ENCODE measurements at places on chromosomes 5 and 9.

DNA sequence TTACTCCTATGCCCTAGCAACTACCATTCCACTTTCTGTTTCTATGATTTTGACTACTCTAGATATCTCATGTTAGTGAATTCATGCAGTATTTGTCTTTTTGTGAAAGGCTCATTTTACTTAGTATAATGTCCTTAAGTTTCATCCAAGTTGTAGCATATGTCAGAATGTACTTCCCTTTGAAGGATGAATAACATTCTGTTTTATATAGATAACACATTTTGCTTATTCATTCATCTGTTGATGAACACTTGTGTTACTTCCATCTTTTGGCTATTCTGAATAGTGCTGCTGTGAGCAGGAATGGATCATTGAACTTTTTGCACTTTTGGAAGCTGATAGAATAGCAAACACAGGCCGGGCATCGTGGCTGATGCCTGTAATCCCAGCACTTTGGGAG lies 140.2 kb upstream of the MYO10 start:
- no peak for DNase-seq

DNA sequence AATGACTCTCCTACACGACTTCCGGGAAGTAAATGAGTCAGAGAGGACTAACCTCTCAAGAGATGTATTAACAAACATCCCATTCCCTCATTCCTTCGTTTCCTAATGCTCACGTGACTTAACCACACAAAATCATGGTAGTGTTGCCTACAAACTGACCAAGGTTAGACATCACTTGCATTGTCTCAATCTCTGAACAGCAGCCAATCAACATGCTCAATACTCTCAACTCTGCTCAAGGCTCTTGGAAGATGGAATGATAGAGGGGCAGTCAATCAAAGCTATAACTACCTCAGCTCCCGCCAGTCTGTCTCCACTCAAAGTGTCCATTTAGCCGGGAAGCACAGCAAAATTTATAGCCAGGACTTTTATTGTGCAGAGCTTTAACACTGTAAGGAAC lies 143.8 kb upstream of the PIK3R1 start:
- DNase-seq: no peak

DNA sequence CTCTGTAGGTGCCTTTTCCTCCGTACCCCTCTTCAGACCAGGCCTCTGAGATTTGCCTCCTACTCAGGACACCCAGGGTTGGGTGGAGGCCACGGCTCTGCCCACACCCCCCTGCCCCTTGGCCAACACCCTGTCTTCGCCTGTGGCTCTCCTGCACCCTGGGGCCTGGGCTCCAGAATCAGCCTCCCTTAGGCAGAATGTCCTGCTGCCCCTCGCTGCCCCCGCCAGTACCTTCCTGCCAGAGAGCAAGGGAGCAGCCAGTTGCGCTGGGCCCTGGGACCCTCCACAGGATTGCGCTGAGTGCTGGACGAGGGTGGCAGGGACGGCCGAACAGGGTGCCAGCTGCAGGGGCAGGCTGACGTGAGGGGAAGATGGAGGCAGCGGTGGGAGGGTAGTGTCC lies 53.5 kb downstream of the COL5A1 start:
- DNase-seq: no peak

DNA sequence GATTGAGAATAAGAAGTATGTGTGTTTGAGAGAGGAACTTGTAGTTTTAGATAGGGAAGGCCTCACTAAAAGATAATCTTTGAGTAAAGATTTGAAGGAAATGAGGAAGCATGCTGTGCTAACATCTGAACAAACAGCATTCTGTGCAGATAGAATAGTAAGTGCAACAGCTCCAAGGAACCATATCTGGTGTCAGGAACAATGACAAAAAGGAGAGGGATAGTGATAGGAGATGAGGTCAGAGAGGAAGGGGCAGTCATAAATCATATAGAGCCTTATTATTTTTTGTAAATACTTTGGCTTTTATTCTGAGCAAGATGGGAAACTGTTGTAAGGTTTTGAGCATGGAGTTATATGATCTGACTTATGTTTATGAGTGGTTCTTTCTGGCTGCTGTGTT lies 3.8 kb downstream of the MRPL22 start:
- DNase-seq: no peak

DNA sequence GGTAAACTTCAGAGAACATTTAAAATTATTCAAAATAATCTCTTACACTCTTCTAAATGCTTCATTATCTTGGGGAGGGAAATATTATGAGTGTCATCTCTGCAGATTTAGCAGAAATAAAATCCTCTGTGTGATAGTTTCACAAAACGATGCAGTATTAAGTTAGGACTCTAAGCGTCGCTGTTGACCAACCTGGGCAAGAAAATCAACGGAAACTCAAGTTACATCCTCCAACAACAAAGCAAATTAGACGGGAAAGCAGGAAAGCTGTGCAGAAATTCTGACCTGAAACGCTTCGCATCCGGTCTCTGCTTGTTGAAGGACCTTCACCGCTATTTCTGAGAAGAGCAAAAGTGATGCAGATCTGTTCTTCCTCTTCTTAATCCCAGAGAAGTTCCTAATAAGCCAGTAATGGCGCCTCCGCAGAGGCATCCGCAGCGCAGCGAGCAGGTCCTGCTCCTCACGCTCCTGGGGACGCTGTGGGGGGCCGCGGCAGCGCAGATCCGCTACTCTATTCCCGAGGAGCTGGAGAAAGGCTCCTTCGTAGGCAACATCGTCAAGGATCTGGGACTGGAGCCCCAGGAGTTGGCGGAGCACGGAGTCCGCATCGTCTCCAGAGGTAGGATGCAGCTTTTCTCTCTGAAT lies at the start of gene PCDHGA6:
TSS of gene PCDHGA6 (plus strand) at position 219 of the 645 bp plus-strand sequence. CDS start at position 412, 193 bp downstream.
- DNase-seq: peak; percentile 45

DNA sequence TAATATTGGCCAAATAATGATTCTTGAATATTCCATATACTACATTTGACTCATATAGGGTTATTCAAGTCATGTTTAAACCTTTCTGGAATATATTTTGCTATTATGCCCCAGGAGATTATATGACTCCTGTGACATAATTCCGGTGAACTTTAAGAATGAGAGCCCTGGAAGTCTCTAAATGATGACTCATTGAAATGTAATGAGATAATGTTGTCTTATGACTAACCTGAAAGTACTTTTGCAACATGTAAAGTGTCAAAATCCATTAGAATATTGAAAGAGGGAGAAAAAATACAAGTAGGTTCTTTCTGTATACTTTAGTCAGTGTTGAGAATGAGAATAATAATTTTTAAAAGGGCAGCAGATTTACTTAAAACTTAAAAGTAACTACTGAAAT lies 830.4 kb downstream of the MAT2B start:
- DNase-seq: no peak

DNA sequence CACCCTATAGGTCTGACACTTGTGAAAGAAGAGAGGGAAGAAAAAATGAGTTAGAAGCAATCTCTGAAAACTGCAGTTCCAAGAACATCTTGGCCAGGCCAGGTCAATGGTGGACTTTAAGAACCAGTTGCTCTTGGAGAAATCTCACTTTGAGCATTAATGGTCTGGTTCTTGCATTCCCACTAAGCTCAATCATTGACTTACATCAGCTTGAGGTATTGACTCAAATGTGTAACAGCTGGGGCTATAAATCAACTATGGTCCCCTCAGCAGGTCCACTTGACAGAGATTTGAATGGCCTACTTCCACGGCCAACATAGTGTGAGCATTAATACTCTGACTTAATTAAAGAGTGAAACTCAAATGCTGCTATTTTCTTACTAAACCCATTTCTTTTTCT lies 357.8 kb upstream of the RGMB start:
- no peak for DNase-seq

- DNase-seq: no peak
Observed at GRCh38 chr9:114960276-114960675, 29.9 kb upstream of the TNFSF8 start.

- no peak for DNase-seq
Observed at GRCh38 chr9:122929796-122930354, 1.4 kb downstream of the ZBTB26 start.

DNA sequence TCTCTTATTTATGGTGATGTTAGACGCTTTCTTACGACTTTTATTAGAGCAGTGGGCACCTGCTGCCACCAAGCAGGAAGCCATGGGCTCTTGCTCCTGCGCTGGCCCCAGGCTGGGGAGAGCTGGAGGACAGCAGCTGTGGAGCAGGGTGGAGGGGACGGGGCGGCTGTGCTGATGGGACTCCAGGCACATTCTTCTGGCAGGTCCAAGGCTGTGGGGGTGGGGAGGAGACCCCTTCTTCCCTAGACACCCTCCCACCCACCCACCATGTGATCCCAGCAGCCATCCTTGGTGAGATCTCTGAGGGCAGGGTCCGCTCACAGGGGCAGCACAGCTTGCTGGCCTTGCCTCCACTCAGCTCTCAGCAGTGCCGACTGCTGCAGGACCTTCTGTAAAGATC lies 192.6 kb upstream of the IRX4 start:
- no peak for DNase-seq

GRCh38 chr5:34552686-34553085 lies 103.4 kb upstream of the RAI14 start:
- DNase-seq: no peak

DNA sequence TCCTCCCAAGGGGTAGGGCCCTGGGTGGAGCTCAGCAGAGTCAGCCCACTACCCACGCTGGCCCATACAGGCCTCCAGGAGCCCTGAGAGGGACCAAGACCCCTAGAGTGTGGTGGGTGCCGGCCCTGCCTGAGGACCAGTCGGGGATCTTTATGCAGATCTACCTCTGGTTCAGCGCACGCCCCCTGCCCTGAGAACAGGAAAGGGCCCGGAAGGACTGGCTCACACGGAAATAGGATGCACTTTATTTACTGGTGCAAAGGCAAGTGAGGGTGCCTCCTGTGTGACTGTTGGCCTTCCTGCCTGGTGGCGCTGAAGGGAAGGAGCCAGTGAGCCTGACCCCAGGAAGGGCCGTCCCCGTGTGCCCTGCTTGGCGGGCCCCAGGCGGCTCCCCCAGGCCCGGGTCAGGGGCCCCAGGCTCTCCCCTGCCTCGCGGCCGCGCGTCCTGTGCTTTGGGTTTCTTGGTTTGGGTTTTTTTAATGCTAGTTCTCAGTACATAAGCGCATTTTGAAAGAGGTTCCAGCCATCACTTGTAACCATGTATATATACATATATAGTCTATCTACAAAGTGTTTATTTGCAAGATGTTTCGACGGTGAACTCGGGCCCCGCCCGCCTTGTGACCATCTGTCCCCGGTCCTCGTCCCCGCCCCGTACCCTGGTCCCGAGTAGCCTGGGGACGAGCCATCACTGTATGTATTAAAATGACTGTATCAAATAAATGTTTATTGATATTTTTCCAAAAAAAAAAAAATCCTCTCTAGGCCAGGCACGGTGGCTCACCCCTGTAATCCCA lies 76.4 kb upstream of the ROR2 start:
- DNase-seq: no peak

DNA sequence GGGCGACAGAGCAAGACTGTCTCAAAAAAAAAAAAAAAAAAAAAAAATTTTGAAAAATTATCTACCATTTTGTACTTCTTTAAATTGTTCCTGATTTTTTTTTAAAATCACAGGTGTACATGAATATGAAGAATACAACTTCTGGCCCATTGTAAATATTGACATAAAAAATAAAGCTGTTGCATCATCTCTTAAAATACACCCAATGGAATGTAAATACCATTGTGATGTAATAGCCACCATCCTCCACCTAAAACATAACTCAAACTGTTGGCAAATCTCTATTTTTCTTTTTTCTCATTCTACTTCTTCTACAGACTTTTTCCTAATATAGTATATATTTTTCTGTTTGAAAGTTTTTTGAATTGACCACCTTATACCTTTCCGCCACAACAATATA lies 61.0 kb upstream of the TEX48 start:
- no peak for DNase-seq

DNA sequence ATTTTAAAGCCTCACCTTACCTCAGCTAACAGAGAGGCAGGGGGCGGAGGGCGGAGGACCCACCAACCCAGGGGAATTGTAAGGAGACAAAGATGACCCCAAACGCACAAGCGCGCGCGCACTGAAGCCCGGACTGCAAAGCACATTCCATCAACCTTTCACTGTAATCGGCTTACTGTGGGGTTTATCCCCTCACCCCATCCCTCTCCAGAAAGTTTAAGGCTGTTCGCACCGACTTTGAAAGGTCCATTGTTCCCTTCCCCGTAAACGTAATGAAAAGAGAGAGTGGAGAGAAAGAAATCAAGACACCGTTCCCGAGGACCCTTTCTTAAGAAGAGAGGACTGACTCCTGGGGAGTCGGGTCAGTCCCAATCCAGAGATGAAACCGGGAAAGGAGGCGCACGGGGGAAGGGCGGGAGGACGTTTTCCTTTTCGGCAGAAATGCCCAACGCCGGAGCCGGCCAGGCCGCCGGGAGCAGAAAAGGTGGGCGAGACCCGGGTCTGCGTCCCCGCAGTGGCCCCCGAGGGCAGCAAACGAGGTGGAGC lies 464 bp downstream of the CEMIP2 start:
- peak; percentile 42 for DNase-seq

GRCh38 chr5:1208743-1209488 lies 7.5 kb downstream of the SLC6A19 start:
- DNase-seq: no peak

GRCh38 chr5:38765399-38765861 lies 80.4 kb upstream of the OSMR start:
- DNase-seq: no peak

- DNase-seq: no peak
Observed at GRCh38 chr5:148060881-148061280, 2.9 kb upstream of the SPINK5 start.

- DNase-seq: no peak
Observed at GRCh38 chr5:68140763-68141162, 74.8 kb upstream of the PIK3R1 start.

GRCh38 chr5:78765116-78765515 lies 116.5 kb upstream of the LHFPL2 start:
- no peak for DNase-seq

GRCh38 chr5:128144491-128144890 lies 60.9 kb downstream of the SLC12A2 start:
- no peak for DNase-seq

- no peak for DNase-seq
Observed at GRCh38 chr5:31023105-31023504, 170.4 kb upstream of the CDH6 start.

- DNase-seq: peak; percentile 19
Observed at GRCh38 chr9:71514344-71514975, 253.9 kb downstream of the CEMIP2 start.

GRCh38 chr5:147857302-147858129 lies 21.0 kb upstream of the SCGB3A2 start:
- DNase-seq: peak; percentile 74

GRCh38 chr5:169804861-169805260 lies 167.8 kb downstream of the DOCK2 start:
- DNase-seq: no peak

DNA sequence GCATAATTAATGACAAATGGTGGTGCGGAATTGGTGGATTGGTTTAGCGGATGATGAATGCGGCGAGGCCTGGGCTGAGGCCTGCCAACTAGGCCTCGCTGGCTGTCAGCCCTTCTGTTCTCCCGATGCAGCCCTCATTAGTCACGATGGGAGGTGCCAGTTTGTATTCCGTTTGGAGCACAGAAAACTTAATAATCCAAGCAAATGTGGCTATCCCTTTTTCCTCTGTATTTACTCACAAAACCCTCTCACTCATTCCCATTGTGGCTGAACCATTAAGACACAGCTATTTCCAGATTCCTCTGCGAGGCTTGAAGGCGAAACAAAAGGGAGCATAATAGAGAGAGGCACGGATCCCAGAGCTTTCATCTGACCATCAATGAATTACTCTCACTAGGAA lies 114.3 kb downstream of the MVB12B start:
- peak; percentile 69 for DNase-seq

Measured in G401 (cell line).